ENCODE measurements at places on chromosomes 3 and 15.

GRCh38 chr15:34900748-34901147, 68.8 kb downstream of the AQR start:
- DNase-seq, result no peak

DNA sequence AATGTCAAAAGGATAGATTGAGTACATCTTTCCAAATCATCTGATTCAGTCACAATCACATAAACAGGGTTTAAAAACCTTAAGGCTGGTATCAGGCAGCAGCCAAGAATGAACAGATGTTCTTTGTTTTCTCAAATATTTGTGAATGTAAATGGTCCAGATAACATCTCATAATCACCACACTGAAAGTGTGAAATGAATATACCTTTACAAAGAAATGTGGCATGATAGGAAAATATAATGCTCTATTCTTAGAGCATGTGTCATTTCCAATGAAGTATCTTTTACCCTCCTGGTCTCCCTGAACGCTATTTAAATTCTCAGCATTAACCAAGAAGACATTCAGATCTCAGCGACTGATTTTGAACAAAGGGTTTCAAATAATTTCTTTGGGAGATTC, 8.8 kb upstream of the ACTC1 start:
- no peak for DNase-seq

GRCh38 chr3:130950641-130951040, 56.8 kb downstream of the ATP2C1 start:
- no peak for DNase-seq

DNA sequence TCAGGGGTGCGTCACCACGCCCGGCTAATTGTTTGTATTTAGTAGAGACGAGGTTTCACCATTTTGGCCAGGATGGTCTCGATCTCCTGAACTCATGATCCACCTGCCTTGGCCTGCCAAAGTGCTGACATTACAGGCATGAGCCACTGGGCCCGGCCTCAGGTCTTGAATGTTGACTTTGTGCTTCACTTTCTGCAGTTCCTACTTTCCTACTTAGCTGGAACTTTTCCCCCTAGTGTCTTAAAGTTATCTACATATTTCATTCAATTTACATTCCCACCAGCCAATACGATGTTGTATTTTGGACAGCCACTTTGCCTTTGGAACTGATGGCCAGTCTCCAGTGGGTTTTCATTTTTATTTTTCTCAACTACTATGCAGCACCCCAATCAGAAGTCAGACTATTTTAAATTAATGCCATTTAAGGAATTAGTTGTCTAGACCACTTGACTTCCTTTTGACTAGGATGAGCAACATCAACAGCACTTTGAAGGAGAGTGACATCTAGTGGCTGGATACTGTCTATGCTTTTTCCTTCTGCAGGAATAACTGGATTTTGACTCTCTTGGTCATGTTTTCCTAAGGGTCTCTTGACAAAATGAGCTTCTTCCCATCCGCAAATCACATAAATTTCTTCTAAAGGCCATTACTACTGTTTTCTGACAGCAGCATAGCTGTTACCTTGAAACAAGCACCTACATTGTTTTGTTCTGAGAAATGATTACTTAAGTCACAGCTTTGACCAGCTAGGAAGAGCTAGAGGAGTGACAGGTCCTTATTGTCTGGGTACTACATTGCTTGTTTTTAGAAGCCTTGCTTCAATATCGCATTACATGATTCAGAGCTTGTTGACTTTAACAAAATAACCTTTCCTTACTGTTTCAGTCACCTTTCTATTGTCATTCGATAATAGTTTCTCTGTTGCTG, 140.2 kb downstream of the ITPR1 start:
- peak; percentile 66 for DNase-seq

DNA sequence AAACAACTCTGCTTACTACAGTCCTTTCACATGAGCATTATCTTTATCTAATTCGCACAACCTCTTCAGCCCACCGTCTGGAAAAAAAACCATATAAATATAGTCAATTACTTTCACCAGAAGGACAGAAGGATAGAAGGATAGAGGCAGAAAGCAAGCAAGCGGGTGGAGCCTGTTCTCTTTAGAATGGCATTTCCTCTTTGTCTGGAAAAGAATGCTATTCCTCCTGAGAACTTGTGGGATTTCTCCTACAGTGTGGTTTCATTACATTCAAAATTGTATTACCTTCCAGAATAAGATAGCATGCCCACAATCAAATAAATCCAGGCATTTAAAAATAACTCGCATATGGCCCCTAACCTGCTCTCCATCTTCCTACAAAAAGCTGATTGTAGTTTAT, 23.1 kb downstream of the SLC30A4 start:
- no peak for DNase-seq

DNA sequence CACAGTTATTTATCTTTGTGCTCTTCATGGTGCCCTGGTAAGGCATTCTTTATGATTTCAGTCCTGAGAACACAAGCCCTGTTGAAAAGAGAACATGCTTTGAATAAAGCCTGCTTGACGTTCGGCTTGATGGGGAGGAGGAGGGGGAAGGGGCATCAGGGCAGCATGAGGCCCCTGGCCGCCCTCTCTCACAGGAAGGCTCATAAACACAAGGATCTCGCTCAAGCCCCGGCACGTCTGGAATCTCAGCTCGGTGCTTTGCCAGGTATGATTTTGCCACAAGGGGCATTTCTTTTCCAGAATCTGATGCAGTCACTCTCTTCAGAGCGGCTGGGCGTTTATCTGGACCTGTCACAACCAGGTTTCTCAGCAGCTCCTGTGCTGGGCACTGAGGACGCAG, 129.4 kb downstream of the DNAJB8 start:
- DNase-seq, result no peak

DNA sequence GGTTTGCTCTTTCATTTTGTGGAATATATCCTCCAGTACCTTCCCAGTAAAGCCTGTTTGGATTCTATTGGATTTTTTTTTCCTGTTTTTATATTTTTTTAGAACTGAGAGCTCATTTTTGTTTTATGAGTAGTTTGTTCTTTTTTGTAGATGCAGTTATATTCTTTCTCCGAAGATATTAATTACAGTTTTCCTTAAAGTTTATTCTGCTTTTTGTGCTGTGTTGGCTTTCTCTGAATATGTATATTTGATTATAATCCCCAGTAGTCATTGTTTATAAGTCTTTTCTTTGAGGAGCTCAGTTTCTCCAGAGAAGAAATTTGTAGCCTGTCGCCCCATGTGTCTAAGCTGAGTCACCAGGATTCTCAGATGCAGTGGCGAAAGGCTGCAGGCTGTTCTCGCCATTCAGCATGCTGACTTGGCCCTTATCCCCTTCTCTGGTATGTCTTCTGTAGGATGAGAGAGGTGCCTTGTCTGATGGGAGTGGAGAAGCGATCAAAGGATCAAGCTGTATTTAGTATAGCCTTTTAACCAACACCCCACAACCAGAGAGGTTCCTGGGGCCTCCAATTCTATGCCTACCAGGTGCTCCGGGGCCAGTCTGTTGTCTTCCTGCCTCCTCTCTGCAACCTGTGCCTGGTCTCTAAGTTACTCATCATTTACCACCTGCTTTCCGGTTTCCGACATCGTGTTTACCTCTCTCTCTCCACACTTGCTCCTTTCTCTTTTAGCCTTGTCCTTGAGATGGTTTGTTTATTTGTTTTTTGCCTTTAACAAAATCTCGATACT, 31.7 kb upstream of the MFSD1 start:
- DNase-seq, result no peak

DNA sequence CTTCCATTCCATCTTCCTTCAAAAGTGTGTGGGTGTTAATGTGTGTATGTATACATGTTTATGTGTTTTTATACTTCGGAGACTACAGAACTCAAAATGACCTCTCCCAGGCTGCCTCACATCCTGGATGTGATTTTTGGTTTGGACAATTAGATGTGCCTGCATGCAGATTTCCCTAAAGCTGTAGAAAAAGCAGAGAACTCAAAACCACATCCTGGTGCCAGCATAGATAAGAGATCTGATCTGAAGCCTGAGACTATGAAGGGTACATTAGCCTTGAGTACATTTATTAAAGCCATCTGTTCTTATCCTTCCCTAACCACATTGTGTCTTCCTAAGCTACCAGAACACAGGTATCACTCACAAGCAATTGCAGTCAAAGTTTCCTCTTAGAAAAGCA, 319.4 kb upstream of the RASGRP1 start:
- peak; percentile 67 for DNase-seq

GRCh38 chr3:116037954-116038911, 407.1 kb downstream of the LSAMP start:
- no peak for DNase-seq

GRCh38 chr3:159139326-159139725, 337.5 kb downstream of the MFSD1 start:
- no peak for DNase-seq

- DNase-seq, result no peak
These were observed 62.6 kb downstream of the AP4E1 start for GRCh38 chr15:50971115-50971514.

DNA sequence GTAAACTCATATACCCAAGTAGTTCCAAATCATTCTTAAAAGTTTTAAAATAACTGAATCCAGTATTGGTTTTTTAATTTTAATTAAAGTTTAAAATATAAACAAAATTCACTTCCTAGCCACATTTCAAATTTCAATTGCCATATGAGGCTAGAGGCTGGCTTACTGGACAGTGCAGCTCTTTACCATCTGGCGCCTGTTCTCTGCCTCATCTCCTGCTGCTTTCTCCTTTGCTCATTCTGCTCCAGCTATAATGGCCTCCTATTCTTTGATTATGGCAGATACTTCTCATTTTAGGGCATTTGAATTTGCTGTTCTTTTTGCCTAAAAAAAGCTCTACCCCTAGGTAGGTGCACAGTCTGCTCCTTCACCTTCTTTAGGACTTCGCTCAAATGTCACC, 19.1 kb downstream of the ARMC8 start:
- no peak for DNase-seq

- no peak for DNase-seq
These were observed 14.2 kb upstream of the DIPK2A start for GRCh38 chr3:143957453-143957852.

- no peak for DNase-seq
These were observed 707.2 kb downstream of the NTRK3 start for GRCh38 chr15:87549296-87549695.

- no peak for DNase-seq
These were observed 103.5 kb downstream of the LIPC start for GRCh38 chr15:58535337-58535736.

GRCh38 chr15:46207341-46207740, 572.5 kb downstream of the SQOR start:
- DNase-seq, result no peak

DNA sequence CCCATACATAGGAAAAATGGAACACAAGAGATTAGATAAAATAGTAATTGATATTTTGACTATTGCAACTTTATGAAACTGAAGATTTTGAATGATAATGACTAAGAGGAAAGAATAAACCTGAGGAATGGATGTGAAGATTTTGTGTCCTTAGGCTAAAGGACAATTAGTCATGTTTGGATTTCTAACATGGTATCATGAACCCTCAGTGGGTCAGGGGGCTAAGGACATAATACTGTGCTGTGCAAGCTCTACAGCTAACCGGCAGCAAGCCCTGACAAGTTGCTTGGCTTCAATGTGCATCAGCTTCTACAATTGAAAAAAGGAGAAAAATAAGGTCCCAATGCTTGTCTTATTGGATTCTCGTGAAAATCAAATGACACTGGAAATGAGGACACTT, 491.0 kb downstream of the MECOM start:
- DNase-seq, result no peak

DNA sequence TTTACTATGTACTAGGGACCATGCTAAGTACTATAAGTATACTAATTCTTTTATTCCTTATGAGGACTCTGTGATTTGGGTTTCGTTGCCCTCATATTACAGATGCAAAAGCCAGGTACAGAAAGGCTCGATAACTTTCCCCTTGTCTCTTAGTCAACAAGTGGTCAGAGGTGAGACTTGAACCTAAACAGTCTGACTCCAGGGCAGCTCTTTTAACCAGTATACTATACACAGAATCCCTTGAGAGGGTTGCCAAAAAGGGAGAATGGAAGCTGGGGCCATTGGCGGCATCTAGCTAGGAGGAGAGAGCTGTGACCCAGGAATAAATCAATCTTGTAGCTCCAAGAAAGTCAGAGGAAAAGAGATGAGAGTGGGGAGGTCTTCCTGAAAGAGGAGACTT, 92.4 kb downstream of the TOP2B start:
- DNase-seq, result no peak

DNA sequence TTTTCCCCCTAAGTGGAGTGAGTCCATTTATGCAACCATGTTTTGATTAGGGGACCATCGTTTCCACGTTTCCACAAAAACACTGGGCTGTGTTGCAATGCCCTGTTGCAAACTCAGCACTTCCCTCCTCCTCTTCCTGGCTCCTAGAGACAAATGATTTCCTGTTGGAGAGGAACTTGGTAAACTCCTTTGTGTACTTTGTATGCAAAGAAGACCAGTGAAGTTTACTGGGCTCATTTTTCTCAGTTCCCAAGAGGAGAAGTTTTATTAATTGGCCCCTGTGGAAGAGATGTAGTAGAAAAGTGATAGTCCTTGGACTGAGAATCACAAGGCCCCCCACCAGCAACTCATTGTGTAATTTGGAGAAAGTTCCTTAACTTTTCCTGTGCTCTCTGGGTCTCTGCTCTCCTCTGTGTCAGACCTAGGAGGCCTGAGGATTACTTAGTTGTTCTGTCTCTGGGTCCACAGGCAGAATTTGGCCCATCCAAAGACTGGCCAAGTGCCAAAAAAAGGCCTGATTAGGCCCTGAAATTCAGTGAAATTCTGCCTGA, 95.0 kb downstream of the ATG7 start:
- no peak for DNase-seq

DNA sequence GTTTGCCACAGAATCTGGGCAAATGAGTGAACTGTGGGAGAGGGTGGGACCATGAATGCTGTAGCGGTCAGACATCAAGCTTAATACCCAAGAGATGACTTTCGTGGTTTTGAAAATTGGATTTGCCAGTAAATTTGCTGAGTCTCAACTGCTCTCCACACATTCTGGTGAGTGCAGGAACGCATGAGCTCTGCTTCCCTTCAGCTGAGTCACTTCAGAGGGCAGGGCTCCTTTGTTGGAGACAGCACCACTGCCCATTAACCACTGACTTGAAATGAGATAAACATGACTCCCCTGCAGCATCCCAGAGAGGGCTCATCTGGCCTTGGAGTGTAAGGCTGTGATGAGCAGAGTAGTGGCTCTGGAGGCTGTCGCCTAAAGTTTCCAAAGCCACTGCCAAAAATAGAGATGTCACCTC, 22.6 kb downstream of the RARRES1 start:
- DNase-seq, result no peak

DNA sequence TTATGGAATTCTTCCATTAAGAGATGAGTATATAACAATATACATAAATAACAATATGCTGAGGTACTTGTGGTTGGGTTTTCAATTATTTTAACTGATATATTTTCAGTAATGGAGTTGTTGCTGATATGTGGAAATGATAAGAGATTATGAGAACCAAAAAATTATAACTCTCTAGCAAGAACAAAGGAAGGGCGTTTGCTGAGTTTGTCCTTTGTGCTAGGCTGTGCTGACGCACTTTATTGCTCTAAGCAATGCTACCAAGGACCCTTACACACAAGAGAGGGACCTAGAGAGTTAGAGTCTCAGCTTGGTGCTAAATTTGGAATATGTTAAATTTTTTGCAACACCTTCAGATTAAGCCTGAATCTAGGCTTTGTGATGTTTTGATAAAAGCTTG, 24.1 kb downstream of the CFAP91 start:
- DNase-seq, result no peak

- DNase-seq, result no peak
These were observed 162.4 kb downstream of the ADAMTSL3 start for GRCh38 chr15:83816124-83816883.

- DNase-seq, result no peak
These were observed 2.1 kb upstream of the OXSR1 start for GRCh38 chr3:38163117-38163840.

GRCh38 chr15:85534031-85534430, 153.6 kb downstream of the AKAP13 start:
- no peak for DNase-seq

GRCh38 chr3:120524171-120524923, 71.8 kb upstream of the NDUFB4 start:
- no peak for DNase-seq
